ENCODE measurements at places on chromosomes 6 and 20.

DNA sequence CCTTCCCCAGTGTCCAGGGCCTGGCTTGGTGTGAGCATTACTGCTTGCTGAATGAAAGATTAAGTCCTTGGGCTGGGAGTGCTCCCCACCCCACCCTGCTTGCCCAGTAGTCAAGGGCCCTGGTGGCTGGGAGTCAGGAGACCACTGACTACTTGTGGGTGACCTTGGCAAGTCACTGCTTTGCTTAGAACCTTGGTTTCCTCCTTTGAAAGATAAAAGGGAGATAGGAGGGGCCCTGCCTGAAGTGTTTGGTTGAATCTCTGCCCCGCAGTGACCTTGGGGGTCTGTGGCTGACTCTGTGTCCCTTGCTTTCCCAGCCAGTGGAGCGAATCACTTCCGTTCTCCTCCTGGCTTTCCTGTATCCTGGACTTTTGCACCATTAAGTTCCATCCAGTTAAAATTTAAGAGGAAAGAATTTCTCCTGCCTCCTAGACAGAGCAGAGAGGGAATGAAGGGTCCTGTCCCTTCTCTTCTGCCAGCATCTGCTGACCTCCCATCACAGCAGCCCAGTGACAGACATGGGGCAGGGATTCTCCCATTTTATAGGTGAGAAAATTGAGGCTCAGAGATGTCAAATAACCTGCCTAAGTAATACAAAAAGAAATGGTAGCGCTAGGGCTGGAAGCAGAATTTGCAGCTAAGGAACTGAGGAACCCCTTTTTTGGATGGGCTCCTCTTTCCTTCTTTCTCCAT, 3.5 kb upstream of the EPB41L1 start:
- DNase-seq = no peak

- no peak for DNase-seq
Observed at GRCh38 chr6:163828038-163828795, 413.7 kb downstream of the QKI start.

DNA sequence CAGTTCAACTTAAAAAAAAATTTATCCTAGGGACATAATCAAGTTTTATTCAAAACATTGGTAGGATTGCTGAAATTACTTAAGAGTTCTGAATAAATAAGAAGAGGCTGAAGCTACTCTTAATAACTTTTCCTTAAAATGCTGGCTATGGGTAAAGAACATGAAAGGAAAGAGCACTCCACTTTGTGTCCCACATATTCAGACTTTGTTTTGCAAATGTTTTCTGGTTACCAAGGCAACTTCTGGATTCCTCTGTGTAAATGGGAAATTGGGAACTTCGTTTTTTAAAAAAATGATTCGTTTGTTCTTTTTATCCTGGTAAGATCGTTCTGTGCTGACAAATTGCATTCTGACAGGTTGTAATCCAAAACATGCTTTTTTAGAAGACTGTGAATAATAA, 115.0 kb downstream of the KIF6 start:
- DNase-seq = peak; percentile 0

- DNase-seq = no peak
Observed at GRCh38 chr6:67544851-67545452, 1090.1 kb upstream of the ADGRB3 start.

GRCh38 chr6:80340686-80341085, 234.2 kb downstream of the BCKDHB start:
- DNase-seq = no peak

DNA sequence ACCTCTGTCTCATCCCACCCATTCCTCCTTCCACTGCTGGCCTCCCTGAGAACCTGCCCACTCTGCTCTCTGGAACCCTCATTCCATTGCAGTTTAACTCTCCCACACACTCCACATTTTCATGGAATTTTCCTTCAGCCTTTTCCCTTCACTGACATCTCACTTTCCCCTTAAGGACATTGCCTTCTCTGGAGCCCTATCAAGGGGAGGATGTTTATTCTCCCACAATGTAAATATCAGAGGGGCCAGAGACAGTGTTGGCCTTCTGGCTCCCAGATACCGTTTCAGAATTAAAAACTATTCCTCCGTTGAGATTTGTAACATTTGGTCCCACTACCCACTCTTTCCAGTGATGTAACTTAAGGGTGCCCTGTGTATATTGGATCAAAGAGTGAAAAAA, 199.5 kb upstream of the KCNK16 start:
- DNase-seq = no peak

GRCh38 chr20:55094353-55094861, 619.0 kb downstream of the DOK5 start:
- DNase-seq = no peak
